Umbilical cord (tissue), 2 donors: ENCODE measurements at places on chromosomes 7 and 10. TPM values are rescaled to one million over a fixed set of nuclear protein-coding genes. Genes with fewer than 3 reads are reported as not detected.

Gene OPN4
- 0.48 TPM for total RNA-seq

GRCh38 chr10:124019886-124020797, 73.3 kb downstream of the CHST15 start:
- no peak for DNase-seq

Gene MYL10
- not detected for total RNA-seq

GRCh38 chr10:75358132-75358531, 43.4 kb downstream of the ZNF503 start:
- no peak for DNase-seq

DNA sequence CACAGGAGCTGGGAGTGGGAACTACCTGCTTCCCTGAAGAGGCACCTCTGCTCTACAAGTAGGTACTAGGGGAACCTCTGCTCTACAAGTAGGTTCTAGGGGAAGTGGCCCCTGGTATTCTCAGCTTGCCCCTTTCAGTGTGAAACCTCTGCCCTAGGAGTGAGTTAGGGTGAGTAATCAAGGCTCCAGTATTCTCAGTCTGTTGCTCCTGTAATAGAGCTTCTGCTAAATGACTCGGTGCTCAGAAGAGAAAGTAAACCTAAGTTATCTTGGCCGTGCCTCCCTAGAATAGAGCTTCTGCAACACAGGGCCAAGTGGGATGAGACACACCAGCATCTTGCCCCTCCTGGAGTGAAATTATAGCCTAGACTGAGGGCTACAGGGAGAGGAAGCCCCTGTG, 13.4 kb upstream of the RASSF4 start:
- DNase-seq: no peak

Gene SFTPA1
- total RNA-seq: 0.48 TPM

DNA sequence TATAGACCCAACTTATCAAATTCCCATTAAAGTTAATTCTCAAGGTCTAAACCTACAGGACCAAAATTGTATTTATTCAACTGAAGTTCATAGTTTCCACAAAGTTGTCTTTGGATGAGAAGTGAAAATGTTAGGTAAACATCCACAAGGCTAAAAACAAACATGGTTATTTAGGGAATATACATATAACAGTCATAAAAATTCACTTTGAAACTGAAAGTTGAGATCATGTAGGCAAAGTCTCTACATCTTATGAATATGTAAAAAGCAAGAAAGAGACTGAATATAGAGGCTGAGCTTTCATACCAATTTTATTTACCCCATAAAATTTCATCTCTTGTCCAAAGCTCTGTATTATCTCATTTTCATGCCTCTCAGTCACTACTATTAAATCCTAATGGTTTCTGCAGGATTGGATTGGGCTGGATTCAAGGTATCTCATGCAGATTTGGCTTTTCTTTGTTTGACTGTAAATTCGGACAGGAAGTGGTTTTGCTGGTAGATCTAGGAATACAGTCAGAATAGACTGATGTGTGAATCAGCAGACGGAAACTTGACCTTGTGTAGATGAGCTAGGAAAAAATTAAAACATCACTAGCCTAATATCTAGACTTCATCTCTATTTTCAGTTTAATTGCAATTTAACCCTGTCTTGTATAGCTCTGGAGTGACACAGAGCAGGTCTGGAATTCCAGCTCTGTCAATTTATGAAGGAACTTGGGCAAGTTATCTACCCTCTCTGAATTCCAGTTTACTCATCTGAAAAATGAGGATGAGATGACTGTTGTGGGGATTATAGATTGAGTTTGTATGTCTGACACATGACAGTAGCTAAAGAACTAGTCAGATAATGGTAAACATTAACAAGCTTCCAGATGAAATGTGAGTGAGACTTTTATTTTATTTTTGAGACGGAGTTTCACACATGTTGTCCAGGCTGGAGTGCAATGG, 27.3 kb upstream of the SKAP2 start:
- no peak for DNase-seq

DNA sequence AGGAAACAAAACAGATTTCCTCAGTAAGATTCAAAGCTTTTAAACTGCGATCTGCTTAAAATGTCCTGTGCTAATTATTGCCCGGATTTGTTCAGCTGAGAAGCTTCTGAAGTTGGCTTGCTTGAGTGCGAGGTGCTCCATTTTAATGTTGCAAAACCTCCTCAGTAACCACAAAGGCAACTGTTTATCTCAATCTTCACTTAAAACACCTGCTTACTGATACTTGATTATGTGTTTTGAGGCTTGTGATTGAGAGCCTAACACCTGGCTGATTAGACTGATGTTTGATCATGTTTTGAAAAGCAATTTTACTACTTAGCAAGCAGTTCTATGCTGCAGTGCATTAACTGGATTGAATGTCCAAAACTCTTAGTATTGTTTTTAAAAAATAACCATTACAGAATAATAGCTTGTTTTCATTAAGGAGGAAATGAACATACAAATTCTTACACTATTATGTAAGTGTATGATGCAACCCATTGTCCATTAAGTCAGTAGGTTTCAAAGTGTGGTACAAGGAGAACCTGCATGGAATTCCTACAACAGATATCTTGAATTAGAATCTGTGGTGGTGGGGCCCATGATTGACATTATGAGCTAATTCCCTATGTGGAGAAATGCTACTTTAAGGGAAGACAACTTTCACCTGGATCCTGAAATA, 96.9 kb upstream of the FAM180A start:
- DNase-seq: no peak

DNA sequence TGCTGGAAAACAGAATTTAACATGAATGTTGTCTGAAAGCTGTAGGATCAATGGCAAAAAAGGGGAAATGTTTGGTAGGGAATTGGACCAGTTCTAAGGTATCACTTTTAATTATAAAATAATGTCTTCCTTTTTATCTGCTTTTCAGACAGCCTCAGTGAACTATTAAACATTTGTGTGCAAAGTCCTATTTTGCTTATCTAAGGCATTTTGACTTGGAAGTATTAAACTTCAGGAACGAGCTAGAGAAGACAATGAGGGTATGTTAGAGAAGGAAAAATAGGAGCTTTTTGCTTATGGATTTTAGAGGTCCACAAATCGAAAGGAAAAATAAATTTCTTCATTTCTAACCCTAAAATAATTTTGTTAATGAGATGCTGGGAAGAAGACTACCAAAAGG, 63.3 kb downstream of the PODXL start:
- no peak for DNase-seq

DNA sequence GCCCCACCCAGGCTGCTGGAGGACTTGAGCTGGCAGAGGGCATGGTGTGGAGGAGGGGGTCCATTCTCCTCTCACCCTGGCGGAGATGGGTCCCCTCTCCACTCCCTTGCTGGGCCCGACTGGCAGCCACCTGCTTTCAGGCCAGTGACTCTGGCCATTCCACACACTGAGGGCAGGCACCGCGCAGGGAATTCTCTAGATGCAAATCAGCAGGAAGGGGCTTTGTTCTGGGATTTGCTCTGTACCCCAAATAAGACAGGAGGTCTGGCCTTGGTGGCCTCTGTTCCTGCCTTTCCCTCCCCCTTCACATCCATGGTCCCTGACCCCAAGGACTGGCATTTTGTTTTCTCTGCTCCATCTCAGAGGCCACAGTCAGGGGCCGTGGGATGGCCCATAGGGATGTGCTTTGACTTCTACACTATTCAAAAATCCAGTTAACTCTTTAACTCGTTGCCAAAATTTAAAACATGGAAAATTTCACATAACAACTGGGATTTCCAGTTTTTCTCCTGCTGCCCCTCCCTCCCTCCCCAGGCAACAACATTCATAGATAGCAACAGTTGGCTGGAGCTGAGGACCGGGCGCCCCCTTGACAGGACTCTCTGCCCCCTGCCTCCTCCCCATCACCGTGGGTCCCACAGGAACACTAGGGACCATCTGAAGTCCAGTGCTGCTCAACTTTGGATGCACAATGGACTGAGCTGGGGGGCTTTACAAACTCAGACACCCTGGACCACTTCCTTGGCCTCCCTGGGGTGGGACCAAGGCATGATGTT, 33.9 kb downstream of the PPIF start:
- DNase-seq: peak; percentile 68

GRCh38 chr7:115356999-115357702, 435.3 kb downstream of the MDFIC start:
- peak; percentile 43 for DNase-seq

DNA sequence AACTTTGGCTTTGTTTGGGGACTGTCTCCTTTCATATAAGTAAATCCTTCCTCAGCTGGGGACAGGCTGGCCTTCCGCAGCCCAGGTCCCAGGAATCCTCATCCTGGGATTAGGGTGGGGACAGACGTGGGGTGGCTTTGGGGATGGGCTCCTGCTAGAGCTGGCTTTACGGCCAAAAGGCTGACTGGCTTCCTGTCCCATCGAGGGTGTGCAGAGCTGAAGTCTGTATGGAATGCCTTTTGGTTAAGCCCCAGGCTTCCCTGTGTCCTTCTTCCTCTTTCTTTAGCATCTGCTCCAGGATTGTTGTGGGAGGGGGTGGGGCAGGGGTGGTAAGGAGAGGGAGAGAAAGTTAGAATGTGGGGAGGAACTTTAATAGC, 59.4 kb upstream of the AQP1 start:
- peak; percentile 57 for DNase-seq

Gene KLLN
- 5.1 TPM for total RNA-seq

DNA sequence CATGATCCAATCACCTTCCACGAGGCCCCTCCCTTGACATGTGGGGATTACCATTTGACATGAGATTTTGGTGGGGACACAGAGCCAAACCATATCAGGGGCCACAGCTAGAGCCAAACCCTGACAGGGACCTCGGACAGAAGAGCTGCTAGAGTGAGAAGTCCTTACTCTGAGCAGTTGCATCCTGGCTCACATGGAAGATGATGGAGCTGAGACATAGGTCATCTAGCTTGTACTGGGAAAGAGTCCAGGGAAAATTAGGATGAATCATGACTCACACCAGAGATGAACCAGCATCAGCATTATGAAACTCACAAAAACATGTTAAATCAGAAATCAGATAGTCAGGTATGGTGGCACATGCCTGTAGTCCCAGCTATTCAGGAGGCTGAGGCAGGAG, 12.8 kb upstream of the FMC1 start:
- DNase-seq: peak; percentile 54

DNA sequence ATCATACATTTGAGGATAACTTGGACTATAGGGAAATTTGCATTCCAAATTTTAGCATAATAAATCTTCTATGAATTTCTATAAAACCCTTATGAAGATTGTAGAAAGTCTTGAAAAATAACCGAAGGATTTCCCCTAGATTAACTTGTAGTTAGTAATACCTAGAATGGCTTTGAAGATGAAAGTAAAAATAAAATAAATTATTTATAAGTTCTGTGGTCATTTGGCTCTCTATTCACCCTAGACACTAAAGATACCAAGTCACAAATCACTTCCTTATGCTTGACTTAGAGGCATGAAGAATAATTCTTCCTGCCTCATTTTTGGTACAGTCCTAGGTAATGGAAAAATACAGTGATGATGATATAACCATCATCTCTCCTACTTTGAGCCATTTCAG, 79.3 kb downstream of the CSTF2T start:
- no peak for DNase-seq

Gene SLC26A5
- total RNA-seq: not detected

GRCh38 chr7:151597541-151598444, 78.1 kb upstream of the RHEB start:
- DNase-seq: no peak

DNA sequence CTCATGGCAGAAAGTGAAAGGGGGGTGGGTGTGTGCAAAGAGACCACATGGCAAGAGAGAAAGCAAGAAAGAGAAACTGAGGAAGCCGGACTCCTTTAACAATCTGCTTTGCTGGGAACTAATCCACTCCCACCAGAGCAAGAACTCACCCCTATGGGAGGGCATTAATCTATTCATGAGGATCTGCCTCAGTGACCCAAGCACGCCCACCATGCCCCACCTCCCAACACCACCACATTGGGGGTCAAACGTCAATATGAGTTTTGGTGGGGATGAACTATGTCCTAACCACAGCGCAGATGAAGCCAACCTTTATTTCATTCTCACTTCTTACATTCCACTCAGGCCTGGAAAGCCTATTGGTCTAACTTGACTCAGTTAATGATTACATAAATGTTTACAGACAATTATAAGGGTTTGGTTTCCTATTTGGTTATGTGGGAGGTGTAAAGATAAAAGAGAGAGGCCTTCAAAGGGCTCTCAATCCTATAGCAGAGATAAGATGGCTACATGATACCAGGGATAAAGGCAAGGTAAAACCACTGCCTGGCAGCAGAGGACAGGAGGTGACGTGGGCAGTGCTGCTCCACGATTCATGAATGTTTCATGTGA, 601.8 kb downstream of the PARD3 start:
- no peak for DNase-seq

Gene FBXL13
- 5.3 TPM for total RNA-seq

GRCh38 chr10:76998451-76998850, 639.2 kb downstream of the KCNMA1 start:
- DNase-seq: no peak

Gene SLC35G1
- total RNA-seq: 4.3 TPM

- no peak for DNase-seq
These were observed 2.4 kb downstream of the KLLN start for GRCh38 chr10:87860816-87861403.

Gene SAMD9
- 24.6 TPM for total RNA-seq
